ENCODE measurements at places on chromosomes 7 and 10.

DNA sequence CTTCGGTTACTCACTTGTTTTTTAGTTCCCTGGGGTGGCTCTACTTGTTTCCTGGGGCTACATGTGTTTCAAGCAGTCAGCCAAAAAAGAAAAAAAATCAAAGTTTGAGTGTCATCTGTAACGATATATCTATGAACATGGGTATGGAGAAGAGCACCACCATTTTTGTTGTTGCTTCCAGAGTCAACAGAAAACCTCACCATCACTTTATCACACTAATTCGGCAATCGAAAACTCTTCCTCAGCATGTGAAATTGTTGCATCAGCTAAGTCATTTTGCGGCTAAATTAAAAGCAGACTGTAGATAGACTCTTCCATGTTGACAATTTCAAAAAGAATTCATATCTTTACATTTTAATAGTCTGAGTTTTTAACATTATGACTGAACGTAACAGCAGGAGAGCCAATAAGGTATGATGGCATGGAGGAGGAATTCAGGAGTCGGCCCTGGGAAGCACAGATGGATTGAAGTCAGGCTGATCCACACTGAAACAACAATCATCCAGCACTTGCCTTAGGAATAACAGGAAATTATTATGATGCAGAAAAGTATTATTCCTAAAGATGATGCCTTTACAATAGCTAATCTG lies 455.7 kb upstream of the KLF6 start:
- DNase-seq, result no peak

- no peak for DNase-seq
These were observed 246.9 kb upstream of the NEBL start for GRCh38 chr10:21144047-21144446.

GRCh38 chr7:3922175-3922635 lies 621.2 kb downstream of the SDK1 start:
- DNase-seq, result peak; percentile 56

DNA sequence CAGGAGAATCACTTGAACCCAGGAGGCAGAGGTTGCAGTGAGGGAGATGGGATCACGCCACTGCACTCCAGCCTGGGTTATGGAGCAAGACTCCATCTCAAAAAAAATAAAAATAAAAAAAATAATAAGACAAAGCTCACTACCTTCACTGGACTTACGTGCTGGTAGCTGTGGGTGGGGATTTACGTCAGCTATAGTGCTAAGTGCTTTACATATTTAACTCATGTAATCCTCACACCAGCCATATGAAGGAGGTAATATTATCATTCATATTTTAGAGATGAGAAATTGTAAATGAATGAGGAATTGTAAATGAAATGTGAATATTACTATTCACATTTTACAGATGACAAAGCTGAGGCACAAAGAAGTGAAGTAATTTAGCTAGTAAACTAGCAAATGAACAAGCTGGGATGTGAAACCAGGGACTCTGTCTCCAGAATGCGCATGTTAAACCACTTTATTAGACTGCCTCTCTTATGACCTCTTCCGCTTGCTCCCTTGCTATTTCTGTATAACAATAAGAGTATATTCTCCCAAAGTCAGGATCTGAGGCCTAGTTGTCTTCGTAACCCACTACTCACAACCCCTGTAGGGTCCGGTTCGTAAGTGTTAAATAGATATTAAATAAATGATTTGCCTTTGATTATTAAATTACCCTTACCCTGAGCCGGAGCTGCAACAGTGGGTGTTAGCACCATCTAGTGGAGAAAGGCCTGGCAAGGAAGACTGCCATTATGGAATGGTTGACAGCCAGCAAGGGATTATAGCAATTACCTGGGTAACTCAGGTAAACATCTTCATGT lies 70.2 kb downstream of the HTR7 start:
- peak; percentile 28 for DNase-seq

DNA sequence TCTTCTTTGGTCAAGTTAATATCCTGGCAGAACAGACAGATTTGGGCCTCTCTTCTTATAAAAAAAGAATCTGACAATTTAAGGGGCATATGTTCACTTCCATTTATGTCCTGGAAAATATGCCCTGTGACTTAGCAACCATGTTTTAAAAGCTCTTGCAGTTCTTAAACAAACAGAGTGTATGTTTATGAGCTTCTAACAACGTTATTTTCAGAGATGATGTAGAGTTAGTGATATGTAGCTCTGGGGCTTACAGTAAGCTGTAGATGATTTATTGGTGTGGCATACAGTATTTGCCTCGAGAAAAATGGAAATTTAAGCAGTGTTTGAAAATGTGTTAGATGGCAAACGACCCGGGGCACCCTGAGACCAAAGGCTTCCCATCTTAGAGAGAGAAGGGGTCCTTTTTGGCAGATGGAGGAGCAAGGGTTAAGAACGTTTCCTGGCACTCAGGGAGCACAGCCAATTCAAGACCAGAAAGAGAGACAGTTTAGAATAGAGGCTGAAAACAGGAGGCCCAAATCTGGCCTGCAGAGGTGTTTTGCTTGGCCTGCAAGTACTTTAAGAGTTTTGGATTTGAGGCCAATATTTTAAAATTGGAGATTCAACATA lies 397.5 kb downstream of the KCNMA1 start:
- no peak for DNase-seq

DNA sequence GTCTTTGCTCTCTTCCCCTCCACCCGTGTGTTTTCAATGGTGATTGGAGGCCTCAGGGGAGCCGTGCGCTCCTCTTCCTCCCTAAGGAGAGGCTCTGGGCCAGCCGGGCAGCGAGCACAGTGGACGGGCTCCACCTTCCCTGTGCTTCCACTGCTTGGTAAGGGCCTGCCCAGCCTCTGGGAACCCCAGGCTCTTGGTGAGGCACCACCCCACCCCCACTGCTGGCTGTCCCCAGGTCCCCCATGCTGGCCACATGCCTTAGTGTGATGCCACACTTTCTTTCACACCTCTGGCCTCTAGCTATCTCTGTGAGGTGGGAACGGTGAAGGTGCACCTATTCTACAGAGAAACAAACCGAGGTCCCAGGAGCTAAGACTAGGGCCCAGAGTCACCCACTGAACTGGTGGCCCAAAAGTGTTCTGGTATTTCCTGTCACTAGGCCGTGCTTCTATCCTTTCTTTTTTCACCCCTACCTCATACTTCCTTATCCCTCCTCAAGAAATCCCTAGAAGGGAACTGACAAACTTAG lies 53.3 kb downstream of the UNC5B start:
- no peak for DNase-seq

GRCh38 chr10:121368347-121369025 lies 229.8 kb downstream of the FGFR2 start:
- DNase-seq, result no peak

Measured in common myeloid progenitor, CD34-positive (primary cell).